Fibroblast of lung (primary cell): ENCODE measurements at places on chromosomes 7 and 10. TPM values are rescaled to one million over a fixed set of nuclear protein-coding genes. Genes with fewer than 3 reads are reported as not detected.

Gene DPYSL4
- polyA plus RNA-seq = 1.1 and 1.4 TPM in 2 replicates

Gene CYP51A1
- polyA plus RNA-seq = 28.7 and 50.0 TPM in 2 replicates

Gene NODAL
- polyA plus RNA-seq = not detected in 2 replicates

Gene SPDYE6
- not detected in 2 replicates for polyA plus RNA-seq

Gene ATRNL1
- polyA plus RNA-seq = 0.28 and 0.33 TPM in 2 replicates

Gene BHLHA15
- not detected in 2 replicates for polyA plus RNA-seq

Gene SDK1
- 1.0 and 2.5 TPM in 2 replicates for polyA plus RNA-seq

Gene IQUB
- polyA plus RNA-seq = 0.03 and 0.09 TPM in 2 replicates
